ENCODE measurements at places on chromosomes 3 and 15.
A peak's percentile ranks its signal among the peaks of the same experiment; 100 is the strongest.

GRCh38 chr3:31462050-31462569, 70.6 kb upstream of the STT3B start:
- DNase-seq: peak; percentile 12

DNA sequence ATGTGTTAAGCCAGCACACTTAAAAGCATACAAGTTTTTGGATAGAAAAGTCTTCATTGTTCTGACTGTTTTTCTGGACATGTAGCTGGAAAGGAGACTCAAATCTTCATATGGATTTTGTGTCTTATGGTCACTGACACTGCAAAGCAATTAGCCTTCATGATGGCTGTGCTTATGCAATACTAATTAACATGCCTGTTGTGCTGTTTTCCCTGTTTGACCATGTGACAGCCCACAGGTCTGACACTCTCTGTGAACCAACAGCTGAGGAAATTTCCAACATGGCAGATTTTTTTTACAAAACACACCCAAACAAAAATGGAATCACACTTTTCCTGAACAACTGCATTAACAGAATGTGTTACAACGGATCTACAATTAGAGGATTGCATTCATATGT, 248.4 kb downstream of the ROBO2 start:
- no peak for DNase-seq

DNA sequence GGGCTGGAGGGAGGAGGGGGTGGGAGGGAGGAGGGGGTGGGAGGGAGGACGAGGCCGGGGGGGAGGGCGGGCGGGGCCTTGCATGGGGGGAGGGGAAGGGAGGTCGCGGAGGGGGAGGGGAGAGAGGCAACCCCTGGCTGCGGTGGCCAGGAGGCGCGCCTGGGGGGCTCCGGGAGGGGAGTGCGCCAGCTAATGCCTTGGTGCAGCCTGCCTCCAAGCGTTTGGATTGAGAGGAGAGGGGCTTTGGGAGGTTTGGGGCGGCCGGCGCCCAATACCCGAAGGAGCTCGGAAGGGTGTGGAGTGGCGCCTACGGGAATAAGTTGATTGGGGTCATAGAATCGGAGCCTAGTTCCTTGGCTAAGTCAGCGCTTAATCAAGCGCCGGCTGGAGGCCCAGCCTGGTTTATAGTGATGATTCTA, 557 bp downstream of the TFG start:
- peak; percentile 31 for DNase-seq

DNA sequence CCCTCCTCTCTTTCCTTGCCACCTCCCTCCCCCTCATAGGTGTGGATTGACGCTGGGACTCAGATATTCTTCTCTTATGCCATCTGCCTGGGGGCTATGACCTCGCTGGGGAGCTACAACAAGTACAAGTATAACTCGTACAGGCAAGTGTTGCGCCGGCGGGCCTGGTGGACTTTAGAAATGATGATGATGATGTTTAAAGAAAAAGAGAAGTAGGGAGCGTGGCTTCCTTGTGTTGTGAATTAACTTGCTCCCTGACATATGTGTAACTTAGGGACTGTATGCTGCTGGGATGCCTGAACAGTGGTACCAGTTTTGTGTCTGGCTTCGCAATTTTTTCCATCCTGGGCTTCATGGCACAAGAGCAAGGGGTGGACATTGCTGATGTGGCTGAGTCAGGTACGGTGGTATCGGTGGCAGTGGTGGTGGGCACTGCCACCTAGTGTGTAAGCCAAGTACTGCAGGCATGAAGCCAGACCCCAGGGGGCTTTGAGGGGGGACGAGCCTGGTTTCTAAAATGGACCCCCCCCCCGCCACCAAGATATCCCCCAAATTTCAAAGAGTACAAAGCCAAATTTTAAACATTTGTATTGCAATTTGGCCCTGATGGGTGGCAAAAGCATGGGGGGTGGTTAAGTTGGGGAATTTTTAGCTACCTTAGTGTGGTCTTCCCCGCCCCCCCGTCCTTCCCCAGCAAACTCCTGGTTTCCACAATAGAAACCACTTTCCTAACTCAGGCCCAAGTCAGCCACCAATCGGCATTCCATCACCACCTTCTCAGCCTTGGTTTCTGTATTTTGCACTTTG, 65.6 kb downstream of the SLC6A6 start:
- DNase-seq: peak; percentile 18

DNA sequence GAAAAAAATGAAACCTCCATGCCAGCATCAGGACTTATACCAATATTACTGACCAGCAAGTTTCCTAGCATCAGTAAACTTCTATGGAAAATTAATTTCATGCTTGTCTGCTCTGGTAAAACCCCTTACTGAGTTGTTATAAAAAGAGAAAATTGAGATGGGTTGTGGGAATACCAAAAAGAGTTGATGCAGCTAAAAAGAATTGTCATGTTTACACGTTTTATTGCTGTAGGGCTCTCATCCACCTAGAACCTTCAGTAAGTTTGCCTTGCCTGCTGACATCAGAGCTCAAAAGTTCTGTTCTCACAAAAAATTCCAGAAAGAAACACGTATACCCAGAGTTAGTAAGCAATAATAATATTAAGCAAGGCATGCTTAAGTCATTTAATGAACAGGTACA, 641.3 kb upstream of the ZNF385D start:
- no peak for DNase-seq

GRCh38 chr15:76011627-76012551, at the start of gene NRG4:
Gene NRG4, minus strand, starts transcription at chr15:76012424. Its CDS starts 1,194 bp downstream, at chr15:76011230.
- DNase-seq: no peak

GRCh38 chr3:129181819-129182218, 1.9 kb downstream of the CNBP start:
- DNase-seq: no peak

GRCh38 chr3:187025254-187025655, 94.9 kb downstream of the ST6GAL1 start:
- peak; percentile 37 for DNase-seq

GRCh38 chr3:107128946-107129345, 248.3 kb upstream of the CCDC54 start:
- DNase-seq: no peak

DNA sequence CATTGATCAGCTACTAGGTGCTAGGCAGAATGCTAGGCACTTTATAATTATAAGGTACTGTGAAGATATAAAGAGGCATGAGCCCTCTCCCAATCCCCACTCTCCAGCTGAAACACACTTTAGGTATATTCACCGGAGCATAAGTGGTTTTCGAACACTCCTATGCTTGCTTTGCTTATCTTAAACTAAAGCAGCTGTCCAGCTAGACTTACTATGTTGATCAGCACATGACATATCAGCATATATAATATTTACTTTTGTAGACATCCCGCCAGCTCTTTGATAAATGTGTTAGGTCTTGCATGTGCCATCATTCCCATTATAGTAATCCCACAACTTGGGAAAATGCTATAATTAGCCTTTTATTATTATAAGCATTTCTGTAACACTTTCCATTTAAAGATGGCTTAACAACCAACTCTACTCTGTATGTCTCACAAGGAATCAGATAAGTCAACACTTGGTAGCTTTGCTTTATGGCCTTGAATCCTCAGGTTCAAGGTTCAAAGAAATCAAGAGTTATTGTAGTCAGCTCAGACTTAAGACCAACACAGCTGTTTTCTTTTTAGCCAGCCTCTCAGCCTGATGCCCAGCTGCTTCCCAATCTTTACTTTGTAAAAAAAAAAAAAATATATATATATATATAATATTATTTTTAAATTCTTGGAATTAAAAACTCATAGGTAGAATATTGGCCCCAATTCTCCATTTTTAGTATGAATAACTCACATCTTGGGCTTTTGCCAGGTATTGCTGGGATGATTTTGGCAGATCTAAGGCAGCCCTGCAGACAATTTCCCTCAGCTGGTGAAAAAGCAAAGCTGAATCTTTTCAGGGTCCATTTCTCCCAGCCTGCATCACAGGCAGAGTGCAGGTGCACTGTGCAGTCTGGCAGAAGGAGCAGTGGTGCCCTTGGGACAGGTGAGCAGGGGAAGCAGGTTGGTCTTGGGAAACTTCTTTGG, 104.2 kb downstream of the THRB start:
- DNase-seq: no peak

DNA sequence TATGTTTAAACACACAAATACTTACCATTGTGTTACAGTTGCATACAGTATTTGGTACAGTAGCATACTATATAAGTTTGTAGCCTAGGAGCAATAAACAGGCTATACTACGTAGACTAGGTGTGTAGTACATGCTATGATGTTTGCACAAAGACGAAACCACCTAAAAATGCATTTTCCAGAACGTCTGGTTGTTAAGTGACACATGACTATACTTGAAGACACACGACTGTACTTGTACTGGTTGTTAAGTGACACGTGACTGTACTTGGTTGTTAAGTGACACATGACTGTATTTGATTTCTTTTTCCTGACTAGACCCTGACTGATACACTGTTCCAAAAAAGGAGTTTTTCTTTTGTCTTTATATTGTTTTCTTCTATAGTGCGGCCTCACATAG, 34.1 kb downstream of the RAB8B start:
- no peak for DNase-seq

Measured in T-cell (primary cell).